ENCODE measurements at places on chromosomes 2 and 18.

DNA sequence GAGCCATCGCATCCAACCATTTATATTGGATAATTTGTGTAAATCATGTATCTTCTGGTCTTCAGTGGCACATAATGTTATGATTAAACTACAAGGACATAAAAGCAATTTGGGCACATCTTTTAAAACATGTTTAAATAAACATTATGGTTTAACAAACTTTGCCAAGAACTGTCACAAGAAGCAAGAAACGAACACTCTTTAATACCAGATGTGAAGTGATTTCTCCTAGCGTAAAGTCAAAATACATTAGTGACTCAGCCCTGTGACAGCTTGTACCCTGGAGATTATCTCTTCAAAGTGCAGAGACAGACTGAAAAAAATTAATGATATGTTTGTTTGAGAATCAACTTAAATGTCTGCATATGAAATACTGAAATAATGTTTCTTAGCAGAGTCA is 39.9 kb downstream of the DSEL start:
- DNase-seq = no peak

GRCh38 chr2:216696321-216696720 is 972 bp upstream of the IGFBP5 start:
- no peak for DNase-seq

- peak; percentile 38 for DNase-seq
Observed at GRCh38 chr18:48934723-48935432, 15.9 kb downstream of the SMAD7 start.

GRCh38 chr2:40403233-40403836 is 48.6 kb downstream of the SLC8A1 start:
- no peak for DNase-seq

- no peak for DNase-seq
Observed at GRCh38 chr2:182667315-182667695, 48.8 kb upstream of the DNAJC10 start.

DNA sequence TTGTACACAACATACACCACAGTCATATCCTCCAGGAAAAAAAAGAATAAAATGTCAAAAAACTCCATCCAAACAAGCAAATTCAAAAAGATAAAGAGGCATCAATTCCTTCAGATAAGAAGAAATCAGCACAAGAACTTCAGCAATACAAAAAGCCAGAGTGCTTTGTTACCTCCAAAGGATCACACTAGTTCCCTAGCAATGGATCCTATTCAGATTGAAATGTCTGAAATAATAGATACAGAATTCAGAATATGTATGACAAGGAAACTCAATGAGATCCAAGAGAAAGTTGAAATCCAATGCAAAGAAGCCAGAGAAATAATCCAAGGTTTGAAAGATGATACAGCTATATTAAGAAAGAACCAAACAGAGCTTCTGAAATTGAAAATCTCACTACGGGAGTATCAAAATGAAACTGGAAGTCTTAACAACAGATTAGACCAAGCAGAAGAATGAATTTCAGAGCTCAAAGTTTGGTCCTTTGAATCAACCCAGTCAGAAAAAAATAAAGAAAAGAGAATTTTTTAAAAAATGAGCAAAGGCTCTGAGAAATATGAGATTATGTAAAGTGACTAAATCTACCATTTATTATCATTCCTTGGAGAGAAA is 80.6 kb downstream of the TRABD2A start:
- DNase-seq = peak; percentile 25

DNA sequence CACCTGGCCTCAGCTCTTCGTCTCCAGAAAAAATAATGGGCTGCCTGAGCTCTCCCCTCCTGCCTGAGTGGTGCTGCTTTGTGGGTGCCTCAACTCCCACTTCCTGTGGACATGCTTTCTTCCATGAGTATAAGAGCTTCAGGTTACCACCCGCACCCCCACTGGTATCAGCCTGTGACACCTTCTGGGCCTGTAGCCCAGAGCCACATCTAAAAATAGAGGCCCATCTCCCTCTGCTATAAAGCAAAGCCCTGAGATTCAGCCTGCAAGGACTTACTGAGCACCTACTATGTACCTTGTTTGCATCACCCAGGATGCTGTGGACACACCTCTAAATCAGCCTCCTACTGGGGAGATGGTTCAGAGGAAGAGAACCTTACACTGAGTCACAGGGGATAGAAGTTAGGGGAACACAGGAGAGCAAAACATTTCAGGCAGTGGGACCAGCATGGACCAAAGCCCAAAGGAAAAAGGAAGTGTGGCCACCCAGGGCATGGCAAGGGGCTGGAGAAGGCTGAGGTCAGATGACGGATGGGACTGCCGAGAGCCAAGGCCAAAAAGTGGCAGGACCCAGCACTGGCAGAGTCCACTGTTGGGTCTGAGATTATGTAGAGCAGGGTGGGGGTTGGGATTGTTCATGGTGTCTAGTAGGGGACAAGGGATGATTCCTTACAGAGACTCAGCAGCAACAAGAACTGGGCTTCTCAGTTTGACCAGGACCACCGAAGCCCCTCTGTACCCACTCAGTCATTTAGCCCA is 123.7 kb upstream of the PPP1CB start:
- no peak for DNase-seq

GRCh38 chr2:217117523-217117922 is 257.7 kb upstream of the TNP1 start:
- DNase-seq = no peak

GRCh38 chr2:163669506-163669905 is 66.3 kb downstream of the FIGN start:
- no peak for DNase-seq

DNA sequence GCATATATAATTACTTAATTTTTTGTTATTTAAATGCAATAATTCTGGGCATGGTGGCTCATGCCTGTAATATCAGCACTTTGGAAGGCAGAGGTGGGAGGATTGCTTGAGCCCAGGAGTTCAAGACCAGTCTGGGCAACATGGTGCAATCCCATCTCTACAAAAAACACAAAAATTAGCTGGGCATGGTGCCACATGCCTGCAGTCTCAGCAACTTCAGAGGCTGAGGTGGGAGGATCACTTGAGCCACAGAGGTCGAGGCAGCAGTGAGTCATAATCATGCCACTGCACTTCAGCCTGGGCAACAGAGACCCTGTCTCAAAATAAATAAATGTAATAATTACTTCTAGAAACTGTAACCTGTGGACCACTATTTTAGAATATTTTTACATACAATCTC is 21.5 kb upstream of the TMEM87B start:
- DNase-seq = no peak

GRCh38 chr2:70388128-70388527 is 86.3 kb upstream of the FAM136A start:
- DNase-seq = no peak

DNA sequence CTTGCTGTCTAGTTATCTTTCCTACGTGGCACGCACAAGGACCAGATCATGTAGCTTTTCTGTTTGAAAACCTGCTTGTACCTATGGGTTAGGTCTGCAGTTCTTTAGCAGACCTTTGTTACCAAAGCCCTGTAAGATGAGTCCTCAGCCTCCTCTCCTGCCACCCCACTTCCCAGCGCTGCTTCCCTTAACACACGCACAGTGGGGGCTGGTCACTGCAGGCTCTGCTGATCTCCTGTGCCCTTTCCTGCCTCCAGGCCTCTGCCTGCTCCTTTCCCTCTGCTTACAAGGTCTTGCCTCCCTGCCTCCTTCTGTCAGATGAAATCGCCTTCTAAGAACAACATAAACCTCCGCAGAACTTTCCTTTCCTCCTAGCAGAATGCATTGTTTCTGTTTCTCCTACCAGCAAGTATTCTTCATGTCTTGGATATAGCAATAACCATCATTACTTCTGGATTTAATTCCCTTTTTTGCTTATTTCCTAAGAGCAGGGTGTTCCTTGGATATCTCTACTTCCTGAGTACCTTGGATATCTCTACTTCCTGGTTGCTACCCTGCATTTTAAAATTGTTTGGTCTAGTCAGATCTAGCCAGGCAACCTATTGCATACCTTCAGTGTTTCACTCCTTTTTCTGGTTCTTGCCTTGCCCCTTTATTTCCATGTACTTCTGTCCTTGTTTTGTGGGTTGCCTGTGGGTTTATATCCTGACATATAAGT is 159.6 kb upstream of the ALPP start:
- DNase-seq = no peak

- no peak for DNase-seq
Observed at GRCh38 chr2:224453892-224454291, 52.0 kb upstream of the FAM124B start.

- no peak for DNase-seq
Observed at GRCh38 chr2:134866498-134867099, 28.2 kb downstream of the ACMSD start.

DNA sequence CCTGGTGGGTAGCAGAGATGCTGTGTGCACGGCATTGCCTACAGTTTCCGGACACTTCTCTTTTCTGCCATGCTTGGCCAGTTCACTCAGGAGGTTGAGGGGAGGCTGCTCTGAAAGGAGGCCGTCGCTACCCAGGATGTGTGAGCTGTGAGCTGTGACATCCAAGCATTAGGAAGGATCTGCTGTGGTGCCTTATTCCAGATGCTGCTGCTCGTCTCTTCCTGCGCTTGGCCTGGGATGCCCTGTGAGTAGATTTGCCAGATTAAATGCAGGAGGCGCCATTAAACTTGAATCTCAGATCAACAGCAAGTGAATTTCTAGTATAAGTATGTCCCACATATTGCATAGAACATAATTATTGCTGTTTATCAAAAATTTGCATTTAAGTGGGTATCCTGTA is 124.2 kb upstream of the SIX3 start:
- no peak for DNase-seq

DNA sequence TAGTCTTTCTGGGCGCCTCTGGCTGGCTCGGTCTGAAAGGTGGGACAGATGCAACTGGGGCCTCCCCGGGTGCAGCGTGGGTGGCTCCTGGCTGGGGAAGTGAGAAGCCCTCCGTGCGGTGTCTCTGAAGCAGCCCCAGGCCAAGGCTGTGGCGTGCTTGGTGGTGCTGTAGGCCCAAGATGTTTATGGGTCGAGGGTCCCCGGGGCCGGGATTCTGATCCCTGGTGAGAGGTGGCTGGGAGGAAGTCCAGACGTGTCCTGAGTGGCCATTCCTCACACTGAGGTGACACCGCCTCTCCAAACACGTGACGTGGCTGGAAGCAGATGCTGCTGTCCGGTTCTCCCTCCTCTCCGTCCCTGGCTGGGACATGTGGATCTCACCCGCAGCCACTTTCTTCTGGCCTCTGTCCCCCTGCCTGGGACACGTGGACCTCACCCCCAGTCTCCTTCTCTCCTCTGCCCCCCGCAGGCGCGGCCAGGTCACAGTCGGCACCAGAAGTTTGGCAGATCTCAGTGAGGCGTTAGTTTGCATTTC is 12.6 kb downstream of the RTP5 start:
- no peak for DNase-seq

GRCh38 chr18:32173654-32174053 is 16.2 kb upstream of the MEP1B start:
- no peak for DNase-seq

- DNase-seq = no peak
Observed at GRCh38 chr18:71209944-71210343, 921.1 kb downstream of the SOCS6 start.

DNA sequence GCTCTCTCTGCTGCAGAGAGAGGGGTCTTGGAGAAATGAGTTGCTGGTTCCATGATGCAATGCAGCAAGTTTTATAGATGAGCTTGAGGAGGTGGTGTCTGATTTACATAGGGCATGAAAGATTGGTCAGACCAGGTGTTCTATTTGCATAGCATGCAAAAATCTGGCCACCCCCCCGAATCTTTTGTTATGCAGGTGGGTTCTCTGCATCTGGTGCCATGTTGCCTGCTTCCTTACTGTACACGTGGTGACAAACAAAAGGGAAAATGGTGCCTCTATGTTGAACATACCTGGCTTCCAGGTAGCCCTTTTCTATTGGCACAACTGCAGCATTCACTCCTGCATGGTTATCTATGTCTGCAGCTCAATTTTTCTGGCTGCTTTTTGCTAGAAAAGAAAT is 169.4 kb downstream of the GALNT1 start:
- DNase-seq = no peak

DNA sequence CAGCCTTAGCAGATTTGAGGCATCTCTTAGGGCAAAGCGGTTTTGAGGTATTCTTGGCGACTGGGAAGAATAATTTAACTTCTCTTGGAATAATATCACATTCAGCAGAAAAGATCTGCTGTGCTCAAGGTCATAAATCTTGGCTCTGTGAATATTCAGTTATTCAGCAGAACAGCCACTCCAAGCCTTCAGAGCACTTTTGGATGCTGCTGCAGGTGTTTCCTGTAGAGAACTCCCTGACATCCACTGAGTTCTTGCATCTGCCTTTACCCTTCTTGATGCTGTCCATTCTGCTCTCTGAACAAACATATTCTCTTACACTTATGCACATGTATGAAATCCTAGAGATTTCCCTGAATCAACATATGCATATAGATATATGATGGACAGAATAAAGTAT is 390.3 kb downstream of the NRXN1 start:
- no peak for DNase-seq

DNA sequence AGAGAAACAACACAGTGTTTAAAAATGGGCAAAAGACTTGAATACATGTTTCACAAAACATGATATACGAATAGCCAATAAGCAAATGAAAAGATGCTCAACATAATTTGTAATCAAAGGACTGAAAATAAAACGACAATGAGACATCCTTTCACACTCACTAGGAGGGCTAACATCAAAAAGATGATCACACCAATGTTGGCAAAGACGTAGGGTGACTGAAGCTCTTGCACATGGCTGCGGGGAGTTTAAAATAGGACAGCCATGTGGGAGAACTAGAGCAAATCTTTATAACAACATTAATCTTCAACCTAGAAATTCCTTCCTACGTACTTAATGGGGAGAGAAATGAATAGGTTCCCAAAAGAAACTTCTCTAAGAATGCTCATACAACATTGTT is 19.2 kb upstream of the SEH1L start:
- DNase-seq = no peak

DNA sequence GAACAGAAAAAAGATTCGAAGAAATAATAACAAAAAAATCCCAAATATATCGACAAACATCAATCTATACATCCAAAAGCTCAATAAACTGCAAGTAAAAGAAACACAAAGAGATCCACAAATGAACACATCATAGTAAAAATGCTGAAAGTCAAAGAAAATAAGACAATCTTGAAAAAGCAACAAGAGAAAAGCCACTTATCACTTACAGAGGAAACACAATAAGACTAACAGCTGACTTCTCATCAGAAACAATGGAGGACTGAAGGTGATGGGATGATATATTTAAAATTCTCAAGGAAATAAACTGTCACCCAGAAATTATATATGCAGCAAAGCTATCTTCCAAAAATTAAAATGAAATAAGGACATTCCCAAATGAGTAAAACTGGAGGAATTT is 140.3 kb downstream of the NDUFA10 start:
- no peak for DNase-seq

GRCh38 chr2:102442967-102443828 is 20.2 kb downstream of the IL18RAP start:
- peak; percentile 72 for DNase-seq

GRCh38 chr18:7980136-7980535 is 413.0 kb downstream of the PTPRM start:
- no peak for DNase-seq
